Muscle of arm (tissue), 14 donors: ENCODE measurements at places on chromosomes 5 and 9. TPM values are rescaled to one million over a fixed set of nuclear protein-coding genes. Genes with fewer than 3 reads are reported as not detected.

DNA sequence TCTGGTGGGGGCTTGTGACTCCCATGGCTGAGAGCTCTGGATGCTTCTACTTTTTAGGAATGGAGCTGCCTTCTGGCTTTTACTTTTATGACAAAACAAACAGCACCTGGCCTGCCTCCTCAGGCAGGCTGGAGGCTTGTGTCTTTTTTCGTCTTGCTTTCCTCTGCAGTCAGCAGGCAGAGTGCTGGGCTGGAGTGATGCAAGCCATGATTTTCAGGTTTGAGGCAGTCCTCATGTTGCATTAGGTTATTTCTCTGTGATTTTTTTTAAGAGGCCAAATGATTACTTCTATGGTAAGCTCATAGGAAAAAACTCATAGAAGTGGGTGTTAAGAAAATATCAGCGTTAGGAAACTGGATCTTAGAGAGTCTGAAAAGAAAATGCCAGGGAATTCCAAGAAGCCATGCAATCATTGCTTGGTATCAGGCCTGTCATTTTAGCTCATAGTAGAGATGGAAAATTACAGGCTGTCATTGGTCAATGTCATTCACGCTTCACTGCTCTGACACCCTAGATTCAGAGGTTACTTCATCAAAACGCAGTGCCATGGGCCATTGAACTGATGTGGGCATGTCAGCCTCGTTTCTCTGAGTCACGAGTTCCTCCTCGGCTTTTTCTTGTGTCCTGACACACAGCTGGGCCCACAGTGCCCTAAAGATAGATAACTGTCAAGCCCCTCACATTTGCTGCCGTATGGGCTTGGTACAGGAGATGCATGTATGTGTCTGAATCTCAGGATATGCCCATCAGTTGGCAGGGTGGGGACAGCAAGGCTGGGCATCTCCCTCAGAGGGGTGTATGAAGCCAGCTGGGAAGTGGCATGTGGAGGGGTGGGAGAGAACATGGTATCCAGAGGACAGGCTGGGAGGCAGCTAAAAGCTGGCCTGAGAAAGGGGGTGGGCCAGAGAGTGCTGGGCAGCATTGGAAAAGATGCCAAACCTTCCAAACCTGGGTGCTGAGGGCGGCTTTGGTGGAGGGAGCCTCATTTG, 151.8 kb downstream of the HSPA4 start:
- no peak for DNase-seq

- no peak for DNase-seq
Measured at GRCh38 chr9:104025104-104025503, 69.0 kb upstream of the SMC2 start.

DNA sequence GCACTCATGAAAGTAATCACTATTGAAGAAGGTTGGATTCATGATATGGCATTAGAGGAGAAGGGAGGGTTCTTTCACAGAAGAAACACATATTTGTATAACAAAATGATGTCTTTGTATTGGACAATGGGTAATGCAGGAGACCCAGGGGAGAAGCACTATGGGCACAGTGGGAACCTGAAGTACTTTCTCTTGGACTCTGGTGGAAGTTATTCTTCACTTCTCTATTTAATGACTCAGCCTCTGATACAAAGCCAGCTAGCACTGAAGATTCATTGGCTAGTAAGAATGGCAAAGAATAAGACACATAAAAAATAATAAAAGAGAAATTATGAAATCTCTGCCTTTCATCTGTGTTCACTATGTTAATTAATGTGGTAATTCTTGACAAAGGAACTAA, 149.9 kb upstream of the PRR16 start:
- no peak for DNase-seq

DNA sequence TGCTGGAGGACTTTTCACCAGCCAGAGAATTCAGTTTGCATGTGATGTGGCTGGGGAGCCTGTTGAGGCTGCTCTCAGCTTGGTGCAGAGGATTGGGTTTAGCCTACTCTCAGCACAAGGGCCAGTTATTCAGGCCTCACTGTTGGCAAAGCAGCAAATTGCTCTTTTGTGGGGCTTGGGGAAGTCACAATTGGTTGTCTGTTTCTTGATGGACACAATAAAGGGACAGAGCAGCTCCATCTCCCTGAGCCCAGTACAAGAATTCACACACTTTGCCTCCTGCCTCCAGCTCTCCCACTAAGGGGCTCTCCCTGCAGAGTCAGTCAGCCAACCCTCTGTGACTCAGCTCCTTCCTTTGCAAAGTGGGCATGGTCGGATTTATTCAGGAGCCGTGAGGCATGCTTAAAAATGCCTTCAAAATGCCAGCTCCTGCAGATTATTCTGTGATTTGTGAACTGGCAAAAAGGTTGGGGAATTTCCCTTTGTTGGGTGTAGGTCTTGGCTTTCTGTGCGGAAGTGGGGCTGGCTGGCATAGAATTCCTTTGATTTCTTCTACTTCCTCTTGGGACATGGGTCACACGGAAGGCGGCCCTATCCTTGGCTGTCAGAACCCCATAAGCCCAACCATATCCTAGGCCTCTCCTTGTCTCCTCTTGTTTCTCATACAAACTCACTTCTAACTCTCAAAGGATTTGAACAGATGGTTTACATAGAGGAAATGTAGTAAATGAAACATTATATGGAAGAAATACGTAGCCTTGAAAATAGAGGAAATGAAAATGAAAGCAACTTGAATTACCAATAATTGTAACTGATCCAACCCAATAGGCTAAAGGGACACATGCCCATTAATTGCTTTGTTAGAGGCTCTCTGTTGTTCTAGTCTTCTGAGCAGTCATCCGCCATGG, 118.7 kb upstream of the CD180 start:
- DNase-seq = no peak

DNA sequence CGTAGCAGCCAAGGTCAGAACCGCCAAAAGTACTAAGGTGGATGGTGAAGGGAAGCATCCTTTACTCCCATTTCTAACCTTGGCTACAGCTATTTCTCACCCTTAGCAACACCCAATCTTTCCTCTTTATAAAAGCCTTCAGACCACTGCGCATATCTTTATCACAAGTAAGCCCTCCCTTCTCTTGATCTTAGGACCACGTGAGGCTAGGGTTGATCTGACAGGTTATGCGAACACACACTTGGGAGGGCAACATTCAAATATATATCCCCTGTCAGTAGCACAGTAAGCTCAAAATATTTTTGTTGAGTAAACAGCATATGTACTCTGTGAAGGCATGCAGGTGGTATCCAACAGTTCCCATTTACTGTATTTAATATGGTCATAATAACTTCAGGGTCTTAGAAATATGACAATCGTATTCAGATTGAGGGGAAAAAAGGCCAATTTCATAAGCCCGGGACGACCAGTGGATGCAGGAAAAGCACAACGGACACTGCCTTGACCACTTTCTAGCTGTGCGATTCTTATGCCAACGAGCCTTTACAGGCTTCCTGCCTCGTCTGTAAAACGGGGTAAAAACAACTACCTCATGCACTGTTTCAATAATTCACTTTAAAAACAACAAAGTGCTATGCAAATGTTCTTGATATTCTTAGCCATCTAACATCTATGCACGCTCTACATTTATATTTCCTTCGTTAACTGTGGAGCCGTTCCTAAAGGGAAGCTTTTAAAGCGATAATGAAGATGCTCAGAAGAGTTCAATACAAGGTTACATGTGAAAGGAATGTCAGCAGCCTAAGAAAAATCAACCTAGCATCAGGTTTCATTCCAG, 1.3 kb downstream of the ARSB start:
- DNase-seq = no peak

GRCh38 chr9:90033028-90033650, 428.3 kb downstream of the GADD45G start:
- no peak for DNase-seq

DNA sequence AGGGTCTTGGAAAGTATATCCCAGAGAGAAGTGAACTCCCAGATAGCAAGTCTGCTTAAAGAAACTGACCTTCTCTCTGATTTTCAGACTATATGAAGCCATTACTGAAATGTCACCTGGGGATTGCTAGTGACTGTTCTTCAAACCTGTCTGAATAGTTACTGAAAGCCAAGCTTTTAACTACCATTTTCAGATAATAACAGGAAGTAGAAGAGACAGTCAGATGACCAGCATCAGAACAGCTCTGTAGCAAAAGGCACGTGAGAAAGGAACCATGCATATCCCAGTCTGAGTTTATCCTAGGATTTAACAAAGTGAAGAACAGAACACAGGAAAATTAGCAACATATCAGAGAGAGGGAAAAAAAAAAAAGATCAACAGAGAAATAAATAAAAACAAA, 74.9 kb upstream of the SELENOP start:
- DNase-seq = no peak

GRCh38 chr5:143525176-143525575, 121.7 kb upstream of the NR3C1 start:
- no peak for DNase-seq

GRCh38 chr9:13485068-13485596, 205.6 kb upstream of the MPDZ start:
- DNase-seq = peak; percentile 86

DNA sequence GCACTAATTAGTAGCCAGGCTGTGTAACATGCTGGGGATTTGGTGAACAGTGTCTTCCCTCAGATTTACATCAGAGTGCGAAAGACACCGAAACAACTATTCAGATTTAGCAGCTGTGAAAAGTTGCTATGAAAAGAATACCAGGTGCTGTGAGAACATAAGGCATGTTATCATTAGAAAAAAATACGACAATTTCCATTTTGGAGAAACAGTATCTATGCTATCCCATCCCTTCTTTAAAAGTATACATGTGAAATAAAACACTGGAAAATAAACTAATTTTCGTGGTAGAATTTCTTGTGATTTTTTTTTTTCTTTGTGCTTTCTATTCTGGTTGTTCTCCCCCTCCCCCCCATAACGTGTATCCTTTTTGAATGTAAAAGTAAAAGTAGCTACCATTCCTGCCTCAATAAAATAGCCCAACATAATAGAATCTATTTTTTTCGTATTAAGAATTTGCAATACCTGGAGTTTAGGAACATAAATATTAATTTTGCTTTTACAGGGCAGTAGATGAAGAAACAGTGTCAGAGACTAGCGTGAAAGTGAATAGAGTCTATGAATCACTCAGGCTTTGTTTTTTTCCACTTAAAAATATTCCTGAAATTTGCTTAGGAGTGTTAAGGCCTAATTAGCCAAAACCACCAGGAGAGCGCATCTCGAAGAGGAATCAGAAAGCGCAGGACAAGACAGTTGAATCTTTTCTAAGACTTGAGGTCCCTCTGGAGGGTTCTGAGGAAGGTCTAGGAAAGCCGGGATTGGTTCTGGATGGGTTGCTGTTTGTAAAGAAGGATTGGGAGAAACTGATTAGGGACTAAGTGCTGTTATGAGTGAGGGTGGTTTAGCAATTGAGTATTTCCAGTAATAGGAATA, 813 bp upstream of the SLU7 start:
- DNase-seq = no peak

GRCh38 chr9:79973627-79974026, 401.9 kb downstream of the TLE4 start:
- DNase-seq = no peak

DNA sequence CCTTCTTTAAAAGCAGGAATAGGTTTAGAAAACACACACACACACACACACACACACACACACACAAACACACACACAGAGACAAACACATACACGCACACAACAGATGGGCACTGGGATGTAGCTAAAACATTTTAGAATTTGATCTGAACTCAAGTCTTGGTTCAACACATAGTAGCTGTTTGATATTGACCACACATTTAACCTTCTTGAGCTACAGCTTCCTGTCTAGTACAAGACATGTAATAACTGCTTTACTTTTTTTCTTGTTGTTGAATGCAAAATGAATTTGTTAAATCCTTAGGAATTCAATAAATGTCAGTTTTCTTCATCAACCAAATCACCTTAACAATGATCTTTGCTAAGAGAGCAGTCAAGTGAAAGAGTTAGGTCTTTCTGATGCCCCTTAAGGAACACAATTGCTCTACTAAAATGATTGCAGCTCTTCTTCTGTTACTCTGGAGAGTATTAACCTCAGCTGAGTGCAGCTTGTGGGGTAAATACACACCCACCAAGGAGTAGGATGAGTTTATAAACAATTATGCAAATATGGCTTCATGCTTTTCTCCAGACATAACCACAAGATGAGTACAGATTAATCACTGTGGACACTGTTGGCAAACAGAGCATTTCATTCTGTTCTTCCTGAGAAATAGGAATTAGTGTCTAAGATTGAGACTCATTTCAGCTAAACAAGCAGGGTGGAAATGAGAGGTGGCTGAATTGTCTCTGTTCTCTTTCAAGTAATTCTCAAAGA, 302.9 kb upstream of the PAPPA start:
- DNase-seq = no peak

DNA sequence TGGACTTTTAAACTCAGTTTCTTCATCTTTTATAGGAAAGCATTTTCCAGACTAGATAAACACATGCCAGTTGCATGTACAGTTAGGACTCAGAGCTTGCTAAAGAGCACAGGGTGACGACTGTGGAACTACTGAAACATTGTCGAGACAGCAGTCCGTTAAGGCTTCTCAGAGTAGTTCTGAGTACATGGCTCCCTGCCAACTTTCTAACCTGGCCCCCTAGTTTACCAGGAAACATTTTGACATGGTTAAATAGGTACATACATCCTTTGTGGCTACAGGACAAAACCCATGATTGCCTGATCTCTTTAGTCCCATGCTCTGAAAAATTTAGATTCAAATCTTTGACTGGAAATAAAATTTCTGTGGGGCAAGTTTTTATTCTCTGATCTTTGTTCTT, 129.7 kb downstream of the SLF1 start:
- DNase-seq = no peak

GRCh38 chr9:133713150-133713959, 24.8 kb downstream of the SARDH start:
- no peak for DNase-seq

GRCh38 chr9:34623374-34624235, 3.3 kb upstream of the DCTN3 start:
- no peak for DNase-seq

DNA sequence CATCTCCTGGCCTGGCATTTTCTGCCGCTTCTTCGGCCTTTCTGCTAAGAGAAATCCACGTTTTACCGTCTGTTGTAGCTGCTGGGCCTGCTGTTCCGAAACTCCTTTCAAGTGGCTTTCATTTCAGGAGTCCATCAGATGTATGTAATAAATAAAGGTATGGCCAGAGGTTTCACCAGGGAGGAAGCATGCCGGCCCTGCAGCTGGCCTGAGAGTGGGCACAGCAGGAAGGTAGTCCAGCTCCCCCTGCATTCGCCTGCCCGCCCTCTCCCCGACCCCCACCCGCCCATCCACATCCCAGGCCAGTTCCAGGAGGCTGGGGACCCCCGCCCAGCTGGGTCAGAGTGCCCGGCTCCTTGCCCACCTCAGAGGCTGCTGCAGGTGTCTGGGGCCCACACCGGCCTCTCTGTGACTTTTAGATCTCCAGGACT, 46.4 kb upstream of the EXOC3 start:
- no peak for DNase-seq

DNA sequence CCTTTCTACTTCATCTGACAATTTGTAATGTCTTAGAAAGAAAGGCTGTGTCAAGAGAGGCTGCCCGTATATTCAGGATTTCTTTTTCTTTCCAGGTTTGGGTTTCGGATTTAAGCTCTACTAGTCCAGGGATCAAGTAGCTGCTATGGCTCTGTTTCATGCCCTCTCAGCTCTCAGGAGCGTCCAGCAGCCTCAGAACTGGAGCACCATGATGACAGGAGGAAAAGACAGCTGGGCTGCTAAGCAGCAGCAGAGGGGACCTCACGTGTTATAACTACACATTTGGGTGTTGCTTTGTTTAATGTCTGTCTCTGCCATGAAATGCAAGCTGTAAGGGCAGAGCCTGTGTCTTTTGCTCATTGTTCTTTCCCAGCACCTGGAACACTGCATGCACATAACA, 28.5 kb downstream of the TBC1D2 start:
- no peak for DNase-seq

Gene NMUR2
- 0.36 TPM for polyA plus RNA-seq

Gene DBH
- 0.69 TPM for polyA plus RNA-seq

Gene TMEM252
- polyA plus RNA-seq = 1.6 TPM

Gene UBE2QL1
- 1.4 TPM for polyA plus RNA-seq

Gene DMAC1
- polyA plus RNA-seq = 72.0 TPM

Gene PDE6A
- polyA plus RNA-seq = 0.08 TPM

Gene ZCCHC7
- polyA plus RNA-seq = 32.9 TPM
